Stimulated activated CD8-positive, alpha-beta memory T cell treated with anti-CD3 and anti-CD28 coated beads, Interleukin-7, amount 100 ng/mL, for 4 hours (primary cell): ENCODE measurements at places on chromosomes 7 and 10.

GRCh38 chr10:113108194-113108835 lies 158.3 kb downstream of the TCF7L2 start:
- DNase-seq, result no peak

DNA sequence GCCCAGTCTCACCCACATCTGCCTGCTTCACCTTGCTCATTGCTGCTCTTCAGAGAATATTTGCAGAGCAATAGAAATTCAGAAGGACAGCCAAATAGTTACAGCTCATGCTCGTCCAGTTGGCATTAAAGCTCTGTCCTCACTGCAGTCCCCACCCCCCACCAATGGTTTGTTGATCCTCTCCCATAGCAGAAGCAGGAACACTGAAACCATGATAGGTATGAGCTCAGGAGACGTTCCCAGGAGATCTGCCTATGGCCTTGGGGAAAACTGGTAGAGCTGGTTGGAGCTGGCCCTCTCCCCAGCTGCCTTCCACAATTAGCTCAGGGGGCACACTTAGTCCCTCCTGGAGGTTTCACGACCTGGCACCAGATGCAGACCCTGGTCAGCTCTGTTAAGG lies 68.6 kb upstream of the KMT2C start:
- no peak for DNase-seq

GRCh38 chr7:44143646-44144250 lies 2.6 kb upstream of the MYL7 start:
- no peak for DNase-seq

- no peak for DNase-seq
These were observed 273.7 kb upstream of the KLF14 start for GRCh38 chr7:131007439-131008330.

DNA sequence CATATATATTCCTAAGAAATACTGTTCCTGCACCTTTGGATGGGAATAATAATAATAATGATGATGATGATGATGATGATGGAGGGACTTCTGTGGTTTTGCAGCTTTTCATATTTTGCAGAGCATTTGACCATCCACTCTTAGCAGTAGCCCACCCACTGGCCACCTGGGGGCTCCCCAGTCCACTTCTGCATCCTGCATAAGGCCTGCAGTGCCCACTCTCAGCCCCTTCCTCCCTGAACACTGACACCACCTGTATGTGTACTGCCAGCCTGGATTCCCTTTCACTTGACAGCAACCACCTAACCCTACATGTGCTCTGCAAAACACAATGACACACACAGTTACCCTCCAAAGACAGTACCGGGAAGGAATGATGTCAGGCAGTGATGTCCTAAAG lies 131.4 kb downstream of the ADAM12 start:
- no peak for DNase-seq

DNA sequence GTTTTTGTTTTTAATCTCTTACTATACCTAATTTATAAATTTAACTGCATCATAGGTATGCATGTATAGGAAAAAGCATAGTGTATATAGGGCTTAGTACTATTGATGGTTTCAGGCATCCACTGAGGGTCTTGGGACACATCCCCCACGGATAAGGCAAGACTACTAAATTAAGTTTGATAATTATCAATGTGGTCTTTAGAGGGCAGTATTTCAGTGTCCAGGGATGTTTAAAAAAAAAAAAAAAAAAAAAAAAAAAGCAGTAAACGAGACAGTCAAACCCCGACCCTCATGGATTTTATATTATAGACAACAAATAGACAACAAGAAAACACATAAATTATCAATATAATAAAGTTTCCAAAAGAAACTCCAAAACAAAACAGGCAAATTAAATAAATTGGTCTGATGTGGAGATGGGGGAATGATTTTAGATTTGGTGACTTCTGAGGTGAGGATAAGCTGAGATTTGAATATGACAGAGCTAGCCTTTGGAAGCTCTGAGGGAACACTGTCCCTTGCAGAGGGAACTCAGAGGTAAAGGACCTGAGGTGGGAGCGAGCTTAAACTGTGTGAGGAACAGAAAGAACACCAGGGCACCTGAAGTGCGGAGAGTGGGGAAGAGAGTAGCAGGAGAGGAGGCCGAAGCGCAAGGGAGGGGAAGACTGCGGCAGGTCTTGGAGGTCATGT lies 14.8 kb downstream of the ACSM6 start:
- no peak for DNase-seq

DNA sequence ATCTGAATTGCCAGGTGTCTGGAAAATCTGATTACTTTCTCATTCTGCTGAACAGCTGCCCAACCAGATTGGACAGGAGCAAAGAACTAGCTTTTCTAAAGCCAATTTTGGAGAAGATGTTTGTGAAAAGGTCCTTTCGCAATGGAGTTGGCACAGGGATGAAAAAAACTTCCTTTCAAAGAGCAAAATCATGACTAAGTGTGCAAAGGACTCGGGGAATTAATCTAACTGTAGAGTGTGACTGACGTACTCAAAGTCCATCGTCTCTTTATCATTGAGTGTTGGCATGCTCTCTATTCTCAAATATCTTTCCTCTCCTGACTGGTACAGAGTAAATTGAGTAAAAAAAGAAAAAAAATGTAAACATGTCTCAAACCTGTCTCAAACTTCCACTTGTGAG lies 3.3 kb downstream of the NPS start:
- no peak for DNase-seq

GRCh38 chr10:128861018-128861901 lies 605.8 kb upstream of the MGMT start:
- no peak for DNase-seq

DNA sequence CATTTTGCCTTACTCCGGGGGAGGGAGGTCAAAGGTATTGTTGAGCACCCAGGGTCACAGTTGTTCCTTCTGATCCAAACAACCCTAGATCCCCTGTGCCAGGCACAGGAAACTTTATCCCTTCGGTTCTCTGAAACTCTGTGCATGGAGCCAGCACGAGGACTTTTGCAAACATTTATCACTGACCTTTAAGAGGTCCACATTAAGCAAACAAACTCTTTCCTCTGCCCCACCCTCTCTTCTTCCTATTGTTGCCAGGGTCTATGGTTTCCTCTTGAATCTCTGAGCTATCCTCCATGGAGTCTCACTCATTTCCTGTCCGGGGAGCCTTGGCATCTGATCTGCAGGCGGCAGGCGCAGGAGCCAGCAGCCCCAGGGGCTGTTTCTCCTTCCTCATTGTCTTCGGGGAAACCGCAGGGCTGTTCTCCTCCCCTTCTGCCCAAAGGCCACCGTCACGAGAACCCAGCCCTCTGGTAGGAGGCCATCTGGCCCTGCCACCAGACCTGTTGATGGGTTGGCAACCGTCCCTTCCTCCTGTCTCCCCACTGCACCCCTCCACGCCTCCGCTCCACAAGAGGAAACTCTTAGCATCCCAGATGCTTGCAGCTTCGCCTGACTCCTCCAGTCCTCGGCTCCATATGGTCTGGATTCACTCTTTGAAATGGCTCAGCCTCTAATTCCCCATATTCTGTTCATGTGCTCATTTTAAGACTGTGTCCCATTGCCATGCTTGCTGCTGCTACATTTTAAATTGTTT lies 327.3 kb upstream of the NRP1 start:
- DNase-seq, result no peak

- DNase-seq, result no peak
These were observed 89.3 kb downstream of the HIP1 start for GRCh38 chr7:75649462-75649861.

- no peak for DNase-seq
These were observed 2.6 kb upstream of the ATXN7L1 start for GRCh38 chr7:105878746-105879605.

- no peak for DNase-seq
These were observed 22.7 kb upstream of the TM9SF3 start for GRCh38 chr10:96609510-96609909.

- DNase-seq, result no peak
These were observed 91.0 kb upstream of the NPTX2 start for GRCh38 chr7:98526059-98526458.
